ENCODE measurements at places on chromosomes 2 and 18.
A peak's percentile ranks its signal among the peaks of the same experiment; 100 is the strongest.

DNA sequence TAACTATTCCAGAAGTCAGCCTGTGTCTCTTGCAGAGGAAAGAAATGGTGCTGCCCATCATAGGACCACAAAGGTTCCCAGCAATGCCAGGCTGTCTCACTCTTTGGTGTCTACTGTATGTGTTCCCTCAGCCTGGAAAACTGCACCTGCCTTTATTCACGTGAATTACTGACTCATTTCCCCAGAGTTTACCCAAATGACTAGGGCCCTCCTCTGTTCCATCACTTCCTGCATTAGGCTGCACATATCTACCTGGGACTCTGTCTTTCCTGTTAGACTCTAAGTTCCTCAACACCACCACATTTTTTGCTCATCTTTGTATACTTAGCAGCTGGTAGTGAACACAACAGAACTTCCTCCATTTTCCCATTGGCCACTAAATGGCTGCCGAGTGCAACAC lies 188.3 kb downstream of the FHOD3 start:
- no peak for DNase-seq

DNA sequence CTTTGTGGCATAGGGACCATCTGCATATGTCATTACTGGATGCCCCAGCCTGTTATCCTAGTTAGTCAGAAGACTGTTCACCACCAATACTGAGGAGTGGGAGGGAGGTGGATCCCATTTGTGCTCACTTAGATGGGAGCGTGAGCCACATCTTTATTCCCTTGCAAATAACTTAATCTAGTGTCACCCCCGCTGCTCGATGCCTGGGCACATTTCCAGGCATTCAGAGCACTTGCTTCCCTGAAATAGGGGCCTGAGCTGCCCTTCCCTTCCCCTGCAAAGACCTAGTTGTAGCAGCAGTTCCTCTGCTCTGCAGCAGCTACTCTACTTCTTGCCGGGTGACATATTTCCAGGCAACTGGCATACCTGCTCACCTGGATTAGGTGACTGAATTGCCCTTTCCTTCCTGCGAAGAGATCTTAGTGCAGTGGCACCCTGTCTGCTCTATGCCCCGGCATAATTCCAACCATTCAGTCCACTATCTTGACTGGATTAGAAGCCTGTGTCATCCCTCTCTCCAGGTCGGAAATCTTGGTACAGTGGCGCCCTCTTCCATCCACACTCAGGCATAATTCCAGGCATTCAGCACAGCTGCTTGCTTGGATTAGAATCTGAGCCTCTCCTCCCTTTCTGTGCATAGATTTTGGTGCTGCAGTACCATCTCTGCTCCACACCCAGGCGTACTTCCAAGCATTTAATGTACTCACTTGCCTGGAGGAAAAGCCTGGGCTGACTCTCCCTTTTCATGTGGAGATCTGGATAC lies 1389.1 kb upstream of the TMEFF2 start:
- peak; percentile 20 for DNase-seq

DNA sequence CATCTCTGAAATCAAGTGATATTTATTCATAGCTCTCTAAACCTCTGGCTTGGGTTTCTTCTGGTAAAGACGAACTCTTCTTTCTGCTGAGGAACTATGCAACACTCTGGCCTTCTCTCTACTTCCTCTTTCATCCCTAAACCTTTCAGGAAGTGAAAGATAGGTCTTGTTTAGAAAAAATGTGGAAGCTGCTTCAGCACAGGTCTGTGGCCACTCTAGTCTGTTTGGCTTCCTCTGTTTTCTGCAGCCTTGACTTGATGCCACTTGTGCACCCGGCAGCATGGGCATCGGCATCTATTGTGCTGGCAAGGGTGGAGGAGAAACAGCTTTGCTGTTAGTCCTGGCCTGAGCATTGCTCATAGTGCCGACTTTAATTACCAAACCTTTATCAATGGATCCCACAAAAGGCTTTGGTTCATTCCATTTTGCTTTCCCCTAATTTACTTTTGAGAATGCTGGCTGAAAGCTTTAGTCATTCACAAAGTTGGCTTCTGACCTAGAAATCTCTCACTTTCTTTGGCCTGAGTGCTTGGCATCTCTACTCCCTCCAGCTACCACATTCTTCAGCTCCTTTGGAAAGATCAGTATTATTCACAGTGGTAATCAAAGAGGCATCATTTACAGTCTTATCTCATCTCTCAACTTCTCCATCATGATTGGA lies 32.0 kb upstream of the GPR39 start:
- DNase-seq, result no peak

GRCh38 chr2:241870081-241870541 lies 582 bp downstream of the RTP5 start:
- peak; percentile 32 for DNase-seq

DNA sequence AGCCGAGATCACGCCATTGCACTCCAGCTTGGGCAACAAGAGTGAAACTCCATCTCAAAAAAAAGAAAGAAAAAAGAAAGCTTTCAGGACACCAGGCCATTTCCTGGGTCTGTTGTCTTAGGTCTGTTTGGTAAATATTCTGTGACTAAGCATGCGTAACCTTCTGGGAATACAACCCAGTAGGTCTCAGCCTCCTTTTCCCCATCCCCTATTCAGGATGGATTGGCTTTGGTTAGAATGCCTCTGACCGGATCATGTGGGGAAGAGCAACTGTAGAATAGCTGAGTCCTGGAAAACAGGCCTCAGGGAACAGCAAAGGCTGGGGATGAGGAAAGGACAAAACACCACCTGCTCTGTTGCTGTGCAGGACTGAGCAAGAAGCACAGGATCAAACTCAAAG lies 1.6 kb upstream of the PDCL3 start:
- DNase-seq, result no peak

- no peak for DNase-seq
These were observed 21.3 kb downstream of the WDSUB1 start for GRCh38 chr2:159265171-159265576.

GRCh38 chr2:382728-383022 lies 94.8 kb upstream of the ALKAL2 start:
- no peak for DNase-seq

- no peak for DNase-seq
These were observed 21.6 kb upstream of the FLACC1 start for GRCh38 chr2:201378496-201379397.

DNA sequence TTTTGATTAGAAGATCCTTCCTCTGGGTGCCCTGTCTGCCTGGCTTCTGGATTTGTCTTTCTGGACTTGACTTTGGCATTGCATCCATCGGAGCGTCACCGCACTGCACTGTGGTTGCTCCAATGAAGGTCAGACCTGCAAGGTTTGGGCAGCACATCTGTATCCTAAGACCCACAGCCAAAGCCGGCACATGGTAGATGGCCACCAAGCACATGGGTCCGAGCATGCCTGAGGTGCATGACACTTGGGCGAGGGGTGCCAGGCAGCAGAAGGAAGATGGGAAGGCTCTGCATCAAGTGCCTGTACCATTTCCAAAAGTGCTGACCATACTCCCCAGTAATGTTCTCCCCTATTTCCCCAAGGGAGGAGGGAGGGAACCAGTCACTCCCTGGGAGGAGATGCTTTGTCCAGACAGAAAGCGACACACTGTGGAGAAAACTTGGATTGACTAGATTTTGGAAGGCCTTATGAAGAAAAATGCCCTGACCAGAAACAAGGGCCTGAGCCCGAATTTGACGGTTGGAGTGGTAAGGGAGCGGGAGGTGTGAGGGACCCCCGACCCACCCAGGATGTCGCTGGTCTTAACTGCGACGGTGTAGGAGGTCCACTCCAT lies 149.9 kb downstream of the LOXHD1 start:
- no peak for DNase-seq

DNA sequence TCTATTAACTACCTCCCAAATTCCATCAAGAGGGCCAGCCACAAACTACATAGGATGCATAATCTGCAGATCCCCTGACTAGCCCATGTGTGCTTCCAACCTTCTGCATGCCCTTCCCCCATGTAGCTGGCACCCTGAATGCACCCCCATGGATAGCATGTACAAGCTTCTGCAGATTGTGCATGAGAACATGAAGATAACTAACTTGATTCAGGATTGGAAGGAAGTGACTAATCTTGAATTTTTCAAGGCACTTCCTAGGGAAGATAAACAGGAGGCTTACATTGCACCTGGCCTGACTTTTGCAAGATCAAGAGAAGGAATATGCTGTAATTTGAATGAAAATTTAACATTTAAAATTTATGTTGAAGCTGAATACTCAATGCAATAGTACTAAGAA lies 66.7 kb downstream of the CDC42EP3 start:
- DNase-seq, result no peak

DNA sequence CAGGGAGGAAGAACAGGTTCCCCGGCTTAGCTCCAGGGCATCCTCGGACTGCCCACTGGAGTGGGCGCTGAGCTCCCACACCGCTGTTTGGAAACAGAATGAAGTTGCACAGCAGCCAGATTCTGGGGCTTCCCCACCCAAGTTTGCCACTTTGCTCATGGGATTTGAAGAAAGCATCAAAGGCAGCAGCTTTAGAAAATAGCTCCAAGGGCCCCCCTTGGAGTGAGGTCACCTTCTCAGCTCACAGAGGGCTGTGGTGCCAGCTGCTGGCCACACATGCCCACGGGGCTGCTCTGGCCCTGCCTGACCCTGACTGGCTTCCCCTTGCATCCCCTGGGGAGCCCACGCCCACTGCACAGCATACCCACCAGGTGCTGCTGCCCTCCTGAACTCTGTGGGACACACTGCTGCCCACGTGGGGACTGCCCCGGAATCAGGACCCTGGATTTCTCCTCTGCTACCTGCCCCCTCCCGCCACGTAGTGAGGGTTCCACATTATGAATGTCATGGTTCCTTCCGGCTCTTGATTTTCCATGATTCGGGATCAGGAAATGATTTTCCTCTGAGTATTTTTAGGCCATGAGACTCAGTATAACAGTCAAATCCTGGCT lies 70.3 kb downstream of the TGOLN2 start:
- DNase-seq, result no peak

DNA sequence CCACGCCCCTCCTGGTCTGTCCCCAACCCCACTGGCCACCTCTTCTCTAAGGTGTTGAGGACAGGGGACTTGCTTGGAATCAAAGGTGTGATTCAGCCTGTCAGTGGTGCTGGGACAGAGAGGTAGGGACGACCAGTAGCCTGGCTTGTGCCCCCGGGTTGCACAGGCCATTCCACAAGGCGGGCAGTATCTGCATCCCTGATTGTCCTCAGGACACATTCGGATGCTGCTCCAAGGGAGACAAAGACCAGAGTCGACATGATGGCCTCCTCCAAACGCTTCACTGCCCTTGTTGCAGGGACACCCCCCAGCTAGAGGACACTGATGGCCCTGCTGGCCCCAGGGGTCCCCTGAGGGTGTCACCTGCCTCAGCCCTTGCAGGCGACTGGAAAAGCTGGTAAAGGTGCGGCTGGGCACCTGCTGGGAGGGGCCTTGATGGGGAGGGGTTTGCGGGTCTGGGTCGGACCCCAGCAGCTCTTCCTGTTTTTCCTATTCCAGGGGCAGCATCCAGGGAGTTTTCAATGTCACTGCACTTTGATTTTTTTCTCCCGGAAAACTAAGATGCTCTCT lies 98.0 kb downstream of the PTGR3 start:
- no peak for DNase-seq

GRCh38 chr2:119746836-119747686 lies 12.7 kb upstream of the PTPN4 start:
- no peak for DNase-seq

- DNase-seq, result peak; percentile 46
These were observed 25.4 kb upstream of the TANK start for GRCh38 chr2:161134547-161135518.

DNA sequence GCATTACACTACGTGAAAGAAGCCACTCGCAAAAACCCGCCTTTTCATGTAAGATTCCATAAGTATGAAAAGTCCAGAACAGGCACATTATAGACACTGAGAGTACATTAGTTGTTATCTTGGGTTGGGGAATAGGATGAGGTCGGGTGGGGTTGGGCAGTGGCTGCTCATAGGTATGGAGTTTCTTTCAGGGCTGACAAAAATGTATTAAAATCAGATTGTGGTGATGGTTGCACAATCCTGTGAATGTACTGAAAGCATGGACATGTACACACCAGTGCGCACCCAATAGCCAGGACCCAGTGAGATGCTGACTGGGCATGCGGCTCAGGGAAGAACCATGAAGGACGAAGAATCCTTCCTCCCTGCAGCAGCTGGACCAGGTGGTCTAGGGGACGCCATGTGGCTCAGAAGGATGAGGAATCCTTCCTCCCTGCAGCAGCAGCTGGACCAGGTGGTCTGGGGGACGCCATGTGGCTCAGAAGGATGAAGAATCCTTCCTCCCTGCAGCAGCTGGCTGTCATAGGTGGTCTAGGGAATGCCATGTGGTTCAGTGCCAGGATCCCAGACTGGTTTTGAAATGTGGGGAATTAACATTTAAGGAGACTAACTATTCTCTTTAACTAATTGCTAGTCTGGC lies 50.1 kb downstream of the MBP start:
- DNase-seq, result no peak

- DNase-seq, result no peak
These were observed 67.0 kb upstream of the OSR1 start for GRCh38 chr2:19425419-19425818.

DNA sequence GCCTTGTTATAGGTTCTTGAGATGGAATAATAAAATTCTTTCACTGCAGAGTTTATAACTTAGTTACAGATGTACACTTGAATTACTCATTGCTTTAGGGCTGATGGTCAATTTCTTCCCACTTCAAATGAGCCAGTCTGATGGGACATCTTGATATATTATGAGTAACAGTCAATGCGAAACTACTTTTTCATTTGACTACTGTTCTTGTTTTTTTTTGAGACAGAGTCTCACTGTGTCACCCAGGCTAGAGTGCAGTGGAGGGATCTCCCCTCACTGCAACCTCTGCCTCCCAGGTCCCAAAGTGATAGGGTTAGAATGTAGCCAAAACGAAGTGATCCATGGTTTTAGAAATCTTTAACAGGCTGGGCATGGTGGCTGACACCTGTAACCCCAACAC lies 57.1 kb downstream of the ST3GAL5 start:
- DNase-seq, result no peak

GRCh38 chr2:146189541-146189940 lies 1655.3 kb upstream of the ACVR2A start:
- no peak for DNase-seq

- DNase-seq, result no peak
These were observed 690.5 kb downstream of the PLCL1 start for GRCh38 chr2:198494931-198495330.

- DNase-seq, result no peak
These were observed 57.1 kb downstream of the EMX1 start for GRCh38 chr2:72974436-72974754.

DNA sequence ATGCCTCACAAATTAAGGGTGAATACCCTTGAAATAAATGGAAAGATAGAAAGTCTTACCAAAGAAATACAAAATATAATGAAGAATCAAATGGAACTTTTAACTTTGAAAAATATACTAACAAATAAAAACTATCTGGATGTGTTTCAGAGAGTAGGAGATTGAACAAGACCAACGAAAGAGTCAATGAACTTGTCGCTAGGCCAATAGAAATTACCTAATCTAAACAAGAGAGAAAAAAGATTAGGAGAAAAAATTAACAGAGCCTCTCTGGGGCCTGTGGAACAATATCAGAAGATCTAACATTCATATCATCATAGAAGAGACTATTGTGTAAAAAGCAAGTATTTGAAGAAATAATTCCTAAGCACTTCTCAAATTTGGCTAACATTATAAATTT lies 11.1 kb downstream of the FRZB start:
- DNase-seq, result no peak

- no peak for DNase-seq
These were observed 528.9 kb downstream of the RIT2 start for GRCh38 chr18:42586601-42587000.

Measured in COR-L47 (cell line).